ENCODE measurements at places on chromosomes 1 and 21.

DNA sequence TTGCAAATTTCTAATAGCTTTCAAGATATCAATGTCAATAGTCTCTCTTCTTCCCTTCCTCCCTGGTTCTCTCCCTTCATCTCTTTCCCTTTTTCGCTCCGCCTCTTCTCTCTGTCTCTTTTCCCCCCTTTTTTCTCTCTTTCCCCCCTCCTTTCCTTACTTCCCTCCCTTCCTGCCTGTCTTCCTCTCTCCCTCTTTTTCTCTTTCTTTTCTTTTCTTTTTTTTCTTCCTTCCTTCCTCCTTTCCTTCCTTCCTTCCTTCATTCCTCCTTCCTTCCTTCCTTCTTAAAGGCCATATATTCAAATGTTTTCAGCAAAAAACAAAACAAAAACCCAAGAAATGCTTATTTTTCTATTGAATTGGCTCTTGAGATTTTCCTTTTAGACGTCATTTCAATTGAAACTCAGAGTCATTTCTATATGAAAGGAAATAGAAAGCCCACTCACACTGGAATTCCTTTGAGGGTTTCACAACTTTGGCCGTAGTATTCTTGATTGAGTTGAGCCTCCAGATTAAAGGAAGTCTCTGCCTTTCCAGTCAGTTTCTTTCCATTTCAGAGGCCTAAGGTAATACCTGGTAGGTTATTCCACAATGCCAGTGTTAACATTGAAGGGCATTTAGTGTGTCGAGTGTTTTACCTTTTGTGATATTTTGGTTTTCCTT, 551.5 kb downstream of the LMO4 start:
- DNase-seq = no peak

- peak; percentile 82 for DNase-seq
These were observed at the start of gene HSD11B1 for GRCh38 chr1:209704584-209704983. Gene HSD11B1 (plus strand): TSS chr1:209704846. CDS start chr1:209704943, 97 bp downstream.

GRCh38 chr1:57088653-57089052, 122.8 kb upstream of the C8B start:
- no peak for DNase-seq

DNA sequence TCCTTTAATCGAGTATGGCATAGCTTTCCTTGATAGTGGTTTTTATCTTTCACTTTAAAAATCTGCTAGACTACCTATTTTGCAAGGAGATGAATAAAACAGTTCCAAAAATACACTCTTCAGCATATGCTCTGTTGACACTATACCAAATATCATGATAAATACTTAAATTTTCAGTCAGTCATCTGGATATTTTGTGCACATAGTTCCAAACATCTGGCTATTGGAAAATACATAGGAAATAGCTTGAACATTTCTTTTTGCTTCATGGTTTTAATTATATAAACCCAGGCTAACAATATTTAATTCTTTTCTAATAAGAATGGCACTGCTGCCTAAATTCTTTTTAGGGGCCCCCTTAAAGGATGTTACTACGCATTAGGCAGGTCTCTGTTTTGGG, 342.1 kb downstream of the NEGR1 start:
- no peak for DNase-seq

DNA sequence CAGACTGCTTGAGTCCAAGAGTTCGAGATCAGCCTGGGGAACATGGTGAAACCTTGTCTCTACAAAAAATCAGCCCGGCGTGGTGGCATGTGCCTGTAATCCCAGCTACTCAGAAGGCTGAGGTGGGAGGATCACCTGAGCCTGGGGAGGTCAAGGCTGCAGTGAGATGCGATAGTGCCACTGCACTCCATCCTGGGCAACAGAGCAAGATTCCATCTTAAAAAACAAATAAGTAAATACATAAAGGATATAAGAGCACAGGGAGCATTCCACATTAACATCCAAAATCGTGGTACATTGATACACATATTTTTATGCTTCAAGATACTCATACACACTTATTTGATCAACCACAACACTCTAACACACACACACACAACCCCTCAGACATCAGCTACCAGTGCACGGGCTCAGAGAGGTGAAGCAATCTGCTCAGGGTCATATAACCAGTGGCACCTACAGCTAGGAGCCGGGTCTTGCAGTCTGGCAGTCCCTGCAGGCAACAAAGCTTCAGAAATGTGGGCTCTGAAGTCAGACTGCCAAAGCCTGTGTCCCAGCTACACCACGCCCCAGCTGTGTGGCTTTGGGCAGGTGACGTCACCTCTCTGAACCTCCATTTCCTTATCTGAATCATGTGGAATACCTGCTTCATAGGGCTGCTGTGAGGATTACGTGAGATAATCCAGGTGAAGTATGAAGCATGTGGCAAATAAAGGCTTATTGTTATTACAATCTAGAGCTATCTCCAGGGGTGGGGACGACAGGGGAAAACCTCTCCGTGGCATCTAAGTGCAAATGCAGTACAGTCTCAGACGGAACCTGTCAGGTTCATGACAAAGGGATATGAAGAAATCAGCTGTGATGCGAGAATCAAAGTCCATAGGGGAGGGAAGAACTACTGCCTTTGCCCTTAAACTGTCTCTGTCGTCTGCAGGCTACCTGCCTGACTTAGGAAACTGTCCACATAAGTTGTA, 4.8 kb upstream of the CRYBG2 start:
- DNase-seq = no peak

- DNase-seq = peak; percentile 60
These were observed 32.3 kb downstream of the HHAT start for GRCh38 chr1:210360852-210361477.

DNA sequence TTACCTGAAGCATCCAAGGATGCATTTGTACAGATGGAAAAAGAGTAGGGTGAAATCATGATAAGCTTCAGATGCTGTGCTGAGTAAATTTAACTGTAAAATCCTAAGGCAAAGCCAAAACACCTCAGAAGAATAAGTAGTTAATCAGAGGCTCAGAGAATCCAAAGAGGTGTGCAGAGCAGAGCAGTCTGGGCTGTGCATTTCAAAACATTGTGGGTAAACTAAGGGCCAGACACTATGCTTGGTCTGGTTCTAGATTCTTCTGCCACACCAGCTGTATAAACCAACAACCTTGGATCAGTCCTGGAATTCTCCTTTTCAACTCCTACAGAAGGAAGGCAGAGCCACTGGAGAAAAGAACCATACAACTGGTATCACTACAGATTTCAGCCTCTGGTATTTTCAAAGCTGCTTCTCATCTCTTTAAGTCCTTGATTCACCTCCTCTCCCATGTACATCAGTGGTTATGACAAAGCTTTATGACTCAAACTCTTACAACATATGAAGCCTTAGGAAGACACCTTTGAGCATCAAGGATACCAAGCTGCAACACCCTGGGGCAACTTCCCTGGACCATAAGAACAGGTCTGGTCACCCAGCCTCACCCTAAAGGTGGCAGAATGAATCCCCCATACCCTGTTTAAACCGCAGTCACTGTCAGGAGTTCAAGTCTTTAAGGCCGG, 11.6 kb upstream of the HIPK1 start:
- no peak for DNase-seq

- no peak for DNase-seq
These were observed 21.4 kb downstream of the RPS6KA1 start for GRCh38 chr1:26550946-26551345.

DNA sequence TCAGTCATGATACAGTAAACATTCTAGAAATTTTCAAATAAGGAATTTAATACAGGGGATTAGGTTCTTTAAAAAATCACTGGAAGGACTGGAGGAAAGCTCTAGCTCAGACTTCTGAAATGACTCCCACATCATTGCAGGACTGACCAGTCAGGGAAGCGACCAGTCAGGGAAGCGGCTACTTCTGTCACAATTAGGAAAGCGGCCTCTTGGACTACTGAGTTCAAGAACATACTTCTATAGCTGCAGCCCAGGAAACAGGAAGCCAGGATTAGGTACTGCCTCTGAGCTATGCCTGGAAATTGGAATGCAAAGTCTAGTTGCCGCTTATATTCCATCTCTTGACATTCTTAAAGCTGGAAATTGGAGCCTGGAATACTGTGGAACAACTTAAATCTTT, 45.5 kb downstream of the USP25 start:
- no peak for DNase-seq

- no peak for DNase-seq
These were observed 166.0 kb downstream of the EDEM3 start for GRCh38 chr1:184588701-184589100.

- DNase-seq = no peak
These were observed 71.8 kb downstream of the NME7 start for GRCh38 chr1:169295846-169296245.

DNA sequence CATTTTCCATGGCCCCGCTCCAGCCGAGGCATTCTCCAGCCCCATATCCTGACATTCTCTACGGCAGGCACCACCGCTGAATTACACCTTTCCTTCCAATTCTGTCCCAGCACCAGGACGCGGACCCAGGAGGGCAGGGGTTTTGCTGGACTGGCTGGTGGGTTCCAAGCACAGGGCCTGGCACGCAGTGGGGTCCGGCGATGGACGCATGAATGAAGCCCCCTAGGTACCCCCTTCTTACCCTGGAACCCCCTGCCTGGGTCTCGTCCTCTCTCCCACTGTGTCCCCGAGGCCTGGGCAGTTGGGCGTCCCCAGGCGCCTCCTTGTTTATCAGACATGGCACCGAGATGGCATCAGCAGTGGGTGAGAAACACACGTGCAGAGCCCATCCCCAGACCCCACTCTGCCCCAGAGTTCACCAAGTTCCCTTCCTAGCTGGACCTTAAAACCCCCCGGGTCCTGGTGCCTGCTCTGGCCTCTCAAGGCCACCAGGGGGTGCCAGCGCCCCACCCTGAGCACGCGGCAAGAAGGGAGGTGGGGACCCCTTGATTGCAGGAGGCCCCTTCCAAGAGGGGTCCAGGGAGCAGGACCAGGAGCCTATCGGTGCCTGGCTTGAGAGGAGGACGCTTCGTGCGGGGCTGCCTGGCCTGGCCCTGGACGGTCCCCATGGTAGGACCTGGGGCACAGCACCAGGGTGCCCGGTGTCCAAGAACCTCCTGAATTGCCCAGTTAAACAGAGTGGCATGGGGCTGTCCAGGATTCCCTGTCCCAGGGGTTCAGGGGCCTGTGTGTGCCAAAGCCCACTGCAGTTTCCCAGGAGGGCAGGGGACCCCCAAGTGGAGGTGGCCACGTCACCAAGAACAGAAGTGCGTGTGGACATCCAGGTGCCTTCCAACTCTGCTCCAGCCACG, 46.1 kb downstream of the MEGF6 start:
- DNase-seq = no peak

DNA sequence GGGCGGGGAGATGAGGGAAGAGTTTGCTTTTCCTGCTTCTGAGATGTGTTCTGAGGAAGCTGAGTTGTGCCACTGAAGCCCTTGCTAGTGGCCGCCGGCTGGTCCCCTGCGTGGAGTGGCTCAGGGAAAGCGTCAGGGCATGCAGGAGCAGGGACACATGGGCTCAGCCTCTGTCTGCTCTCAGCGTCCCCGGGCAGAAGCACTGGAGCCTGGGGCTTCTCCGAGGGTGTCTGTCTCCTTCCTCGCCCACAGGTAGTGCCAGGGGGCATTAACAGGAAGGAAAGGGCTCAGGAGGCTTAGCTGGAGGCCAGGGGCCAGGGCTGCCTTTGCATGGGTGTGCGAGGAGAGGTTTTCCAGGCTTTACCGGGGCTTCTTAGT, 7.3 kb downstream of the PRDM16 start:
- DNase-seq = no peak

DNA sequence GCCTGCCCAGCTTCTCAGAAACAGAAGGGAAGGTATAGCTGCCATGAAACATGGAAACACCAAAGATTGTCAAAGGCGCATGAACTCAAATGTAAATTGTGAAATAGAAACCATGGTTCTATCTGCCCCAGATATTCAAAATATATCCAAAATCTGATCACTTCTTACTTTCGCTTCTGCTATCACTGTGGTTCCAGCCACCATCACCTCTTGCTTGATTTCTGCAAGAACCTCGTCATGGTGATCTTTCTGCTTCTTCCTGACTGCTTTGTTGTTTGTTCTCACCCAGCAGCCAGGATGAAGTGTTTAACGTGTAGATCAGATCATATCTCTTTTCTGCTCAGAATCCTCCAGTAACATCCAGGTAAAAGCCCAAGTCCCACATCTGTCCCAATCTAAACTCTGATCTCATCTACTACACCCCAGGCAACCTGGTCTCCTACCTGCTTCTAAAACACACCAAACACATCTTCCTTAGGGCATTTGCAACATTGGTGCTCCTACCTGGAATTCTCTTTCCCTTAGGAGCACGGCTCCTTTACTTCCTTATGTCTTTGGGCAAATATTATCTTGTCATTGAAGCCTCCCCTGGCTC, 10.5 kb upstream of the LMO4 start:
- no peak for DNase-seq

- DNase-seq = no peak
These were observed 63.4 kb downstream of the KCNAB2 start for GRCh38 chr1:6108937-6109614.
